Mucosa of descending colon (tissue), 3 donors: ENCODE measurements at places on chromosomes 5 and 9.

DNA sequence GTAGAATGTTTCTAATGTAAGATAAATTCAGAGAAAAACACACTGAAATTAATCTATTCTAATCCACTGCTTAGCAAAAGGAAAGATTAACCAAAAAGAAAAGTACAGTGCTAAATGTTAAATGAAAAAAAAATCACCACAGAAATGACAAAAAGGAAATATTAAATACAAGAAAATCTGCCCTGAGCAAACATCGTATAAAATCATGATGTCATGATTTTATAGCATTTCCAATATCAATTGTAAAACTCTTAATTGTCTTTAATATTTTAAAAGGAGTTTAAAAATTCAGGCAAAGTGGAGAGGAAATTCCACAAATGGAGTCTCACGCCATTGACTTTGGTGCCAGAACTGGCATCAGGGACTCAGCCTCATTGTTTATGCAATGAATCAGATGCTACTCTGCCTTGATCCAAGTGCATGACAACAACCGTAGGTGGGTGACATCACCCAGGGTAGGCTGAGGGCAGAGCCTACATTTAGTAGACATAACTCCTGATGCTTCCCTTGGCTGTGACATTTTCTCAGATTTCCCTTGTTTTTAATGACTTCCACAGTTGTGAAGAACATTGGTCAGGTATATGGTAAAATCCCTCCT lies 696.8 kb downstream of the SEMA5A start:
- DNase-seq: no peak

GRCh38 chr5:140146523-140146842 lies 20.7 kb downstream of the IGIP start:
- DNase-seq: no peak

- DNase-seq: no peak
These were observed 31.4 kb downstream of the CHSY3 start for GRCh38 chr5:129935626-129936025.

- no peak for DNase-seq
These were observed 159.3 kb downstream of the DMAC1 start for GRCh38 chr9:7640231-7640630.

DNA sequence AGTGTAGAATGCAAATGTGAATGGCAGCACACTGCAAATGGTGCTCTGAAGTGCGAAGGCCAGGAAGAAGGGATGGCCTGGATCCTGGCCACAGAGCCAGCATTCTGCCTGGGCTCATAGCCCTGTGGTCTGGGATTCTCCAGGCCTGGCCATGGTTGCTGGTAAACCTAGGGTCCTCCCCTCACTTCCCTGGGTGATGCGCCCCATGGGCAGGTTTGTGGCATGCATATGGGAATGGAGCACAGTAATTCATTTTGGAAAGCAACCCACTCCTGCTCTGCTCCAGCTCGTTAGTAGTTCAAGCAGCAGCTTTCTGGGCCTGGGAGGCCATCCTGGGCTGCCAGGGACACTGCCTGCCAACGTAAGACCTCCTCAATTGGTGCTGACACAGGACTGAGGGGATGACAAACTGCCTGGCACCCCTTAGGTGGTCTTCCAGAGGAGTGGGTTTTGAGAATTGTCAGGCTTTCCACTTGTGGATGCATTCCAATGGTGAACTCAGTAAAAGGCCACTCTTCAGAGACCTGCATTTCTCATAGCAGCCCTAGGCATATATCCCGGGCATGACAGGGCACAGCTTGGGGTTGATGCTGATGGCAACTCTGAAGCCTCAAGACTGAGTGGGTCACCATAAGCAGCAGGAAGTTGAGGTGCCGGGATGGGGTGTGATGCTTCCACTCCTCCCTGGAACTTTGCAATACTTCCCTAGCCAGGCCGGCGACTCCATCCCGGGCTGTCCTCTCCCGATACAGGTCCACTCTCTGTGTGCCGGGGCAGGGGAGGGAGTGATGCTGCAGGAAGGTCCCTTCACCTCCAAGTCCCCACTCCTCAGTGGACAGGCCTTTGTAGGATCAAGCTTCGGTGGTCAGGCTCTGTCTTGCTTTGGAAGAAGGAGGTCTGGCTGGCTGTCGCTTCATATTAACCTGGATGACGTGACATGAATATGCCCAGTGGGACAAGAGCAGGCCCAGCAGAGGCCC lies 1.2 kb upstream of the SLC25A48 start:
- DNase-seq: no peak

GRCh38 chr9:90107040-90107725 lies 502.4 kb downstream of the GADD45G start:
- no peak for DNase-seq

DNA sequence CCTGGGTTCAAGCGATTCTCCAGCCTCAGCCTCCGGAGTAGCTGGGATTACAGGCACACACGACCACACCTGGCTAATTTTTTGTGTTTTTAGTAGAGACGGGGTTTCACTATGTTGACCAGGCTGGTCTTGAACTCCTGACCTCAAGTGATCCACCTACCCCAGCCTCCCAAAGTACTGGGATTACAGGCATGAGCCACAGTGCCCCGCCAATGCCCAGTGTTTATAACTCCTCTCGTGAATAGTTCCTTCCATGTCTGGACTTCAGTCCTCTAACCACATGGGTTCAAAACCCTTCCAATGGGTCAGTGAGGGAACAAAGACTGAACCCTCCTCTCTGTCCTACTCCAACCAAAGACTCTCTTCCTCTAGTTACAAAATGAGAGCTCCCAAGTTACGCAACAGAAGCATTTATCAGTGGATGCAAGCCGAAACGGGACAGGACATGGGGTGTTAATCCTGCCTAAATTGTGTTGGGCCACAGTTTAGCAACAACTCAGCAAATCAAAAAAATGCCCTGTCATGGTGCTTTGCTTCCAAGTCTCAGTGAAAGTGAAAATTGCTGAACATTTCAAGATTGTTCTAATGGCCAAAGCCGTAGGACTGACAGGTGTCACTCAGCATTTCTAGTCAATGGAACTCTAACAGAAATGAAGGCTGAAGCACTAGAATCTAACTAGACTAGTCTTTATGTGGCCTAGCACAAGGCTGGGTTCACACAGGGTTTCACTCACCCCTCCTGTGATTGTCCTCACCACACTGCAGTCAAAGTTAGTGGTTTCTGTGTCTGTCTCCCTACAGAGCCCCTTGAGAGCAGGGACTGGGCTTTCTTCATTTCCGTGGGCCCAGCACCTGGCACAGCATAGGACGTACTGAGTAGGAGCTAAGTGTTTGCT lies 3.2 kb upstream of the TMEM245 start:
- DNase-seq: no peak

GRCh38 chr5:93100428-93100827 lies 480.6 kb downstream of the NR2F1-AS1 start:
- no peak for DNase-seq

DNA sequence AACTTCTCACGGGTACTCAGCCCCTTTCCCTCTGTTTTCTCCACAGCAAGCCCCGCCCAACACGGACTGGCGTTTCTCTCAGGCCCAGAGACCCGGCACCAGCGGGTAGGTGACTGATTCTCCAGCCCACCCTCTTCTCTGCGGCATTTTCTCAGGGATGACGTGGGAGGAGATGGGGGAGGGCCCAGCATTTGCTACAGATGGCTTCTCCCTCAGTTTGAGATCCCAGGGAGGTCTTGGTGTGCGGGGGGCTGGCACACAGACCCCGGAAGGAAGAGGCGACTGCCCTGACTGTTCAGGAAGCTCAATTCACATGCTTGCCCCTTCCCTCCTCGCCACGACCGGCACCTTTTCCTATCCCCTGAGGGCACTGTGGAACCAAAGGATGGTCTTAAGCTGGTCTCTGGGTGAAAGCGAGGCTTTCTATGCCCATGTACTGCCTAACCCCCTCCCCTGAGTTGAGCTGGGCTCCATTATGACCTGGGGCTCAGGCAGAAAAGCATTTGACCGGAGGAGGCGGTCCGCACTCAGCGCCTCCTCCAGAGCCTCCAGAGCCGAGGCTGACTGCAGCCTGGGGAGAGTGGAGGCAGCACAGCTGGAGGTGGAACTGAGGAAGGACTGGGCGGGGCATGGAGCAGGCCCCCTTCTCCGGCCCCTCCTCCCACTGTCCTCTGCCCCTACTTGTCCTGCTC lies 6.0 kb downstream of the PCDHGC5 start:
- no peak for DNase-seq

DNA sequence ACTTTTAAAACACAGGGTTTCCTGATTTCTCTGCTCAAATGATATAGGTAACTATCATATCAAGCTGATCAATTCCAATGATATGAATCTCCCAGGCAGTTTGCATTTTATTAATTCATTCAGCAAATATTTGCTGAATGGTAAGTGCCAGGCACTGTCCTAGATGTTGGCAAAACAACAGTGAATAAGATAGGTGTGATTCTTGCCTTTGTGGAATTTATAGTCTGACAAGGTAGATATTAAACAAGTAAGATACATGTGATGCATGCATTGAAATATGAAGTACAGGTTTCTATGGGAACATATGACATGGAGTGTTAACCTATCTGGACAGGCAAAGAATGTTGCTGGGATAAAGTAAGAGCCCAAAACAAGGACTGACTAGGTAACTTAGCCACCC lies 231.8 kb upstream of the DAB2 start:
- no peak for DNase-seq

DNA sequence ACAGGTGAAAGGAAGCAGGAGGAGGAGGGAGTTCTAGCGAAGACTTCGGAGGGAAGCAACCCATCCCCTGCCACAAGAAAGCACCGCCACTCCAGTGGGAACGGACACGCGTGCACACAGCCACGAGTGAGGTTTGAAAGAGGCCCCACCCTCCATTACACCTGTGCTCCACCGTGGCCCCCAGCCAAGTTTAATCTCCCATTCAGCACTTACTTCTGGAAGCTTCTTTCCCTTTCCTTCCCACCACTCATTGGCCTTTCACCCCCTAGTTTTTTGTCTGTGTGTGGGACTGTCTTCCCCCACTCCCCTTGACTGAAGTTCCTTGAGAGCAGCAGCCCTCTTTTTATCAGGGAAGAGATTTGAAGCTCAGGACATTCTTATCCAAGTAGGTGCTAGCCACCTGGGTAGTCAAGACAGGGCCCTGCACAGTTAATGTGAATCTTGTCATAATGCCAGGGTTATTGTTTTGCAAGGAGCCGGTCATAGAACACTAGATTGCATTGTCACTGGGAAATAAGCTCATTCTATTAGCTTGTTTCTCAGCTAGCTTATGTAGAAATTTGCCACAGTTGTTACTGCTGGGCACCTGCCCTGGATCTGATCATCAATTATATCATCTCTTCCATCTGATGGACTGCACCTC lies 256.0 kb downstream of the DOCK8 start:
- DNase-seq: peak; percentile 65

- no peak for DNase-seq
These were observed 27.9 kb upstream of the KLF9 start for GRCh38 chr9:70442328-70442848.

DNA sequence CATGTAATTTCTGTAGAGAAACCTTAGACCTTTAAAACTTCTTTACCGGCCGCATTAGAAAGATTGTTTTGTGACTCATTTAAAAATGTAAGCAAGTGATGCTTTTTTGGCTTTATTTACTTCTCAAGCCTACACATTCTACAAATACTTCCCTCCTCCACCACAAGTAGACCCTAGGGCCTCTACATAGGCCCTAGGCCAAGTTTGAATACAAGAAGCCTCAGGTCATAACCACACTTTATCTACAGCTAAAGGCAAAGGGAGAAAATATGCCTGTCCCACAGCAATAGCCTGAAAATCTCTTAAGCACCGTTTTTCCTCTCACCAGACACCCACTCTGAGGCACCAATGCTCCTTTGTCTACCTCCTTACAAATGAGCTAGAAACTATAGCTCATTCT lies 53.9 kb downstream of the CSNK1A1 start:
- DNase-seq: no peak

- no peak for DNase-seq
These were observed 462.9 kb downstream of the BNC2 start for GRCh38 chr9:16407617-16408016.

- no peak for DNase-seq
These were observed 78.6 kb downstream of the CFAP77 start for GRCh38 chr9:132488626-132489025.

GRCh38 chr5:35979715-35980114 lies 11.5 kb downstream of the UGT3A1 start:
- DNase-seq: no peak

DNA sequence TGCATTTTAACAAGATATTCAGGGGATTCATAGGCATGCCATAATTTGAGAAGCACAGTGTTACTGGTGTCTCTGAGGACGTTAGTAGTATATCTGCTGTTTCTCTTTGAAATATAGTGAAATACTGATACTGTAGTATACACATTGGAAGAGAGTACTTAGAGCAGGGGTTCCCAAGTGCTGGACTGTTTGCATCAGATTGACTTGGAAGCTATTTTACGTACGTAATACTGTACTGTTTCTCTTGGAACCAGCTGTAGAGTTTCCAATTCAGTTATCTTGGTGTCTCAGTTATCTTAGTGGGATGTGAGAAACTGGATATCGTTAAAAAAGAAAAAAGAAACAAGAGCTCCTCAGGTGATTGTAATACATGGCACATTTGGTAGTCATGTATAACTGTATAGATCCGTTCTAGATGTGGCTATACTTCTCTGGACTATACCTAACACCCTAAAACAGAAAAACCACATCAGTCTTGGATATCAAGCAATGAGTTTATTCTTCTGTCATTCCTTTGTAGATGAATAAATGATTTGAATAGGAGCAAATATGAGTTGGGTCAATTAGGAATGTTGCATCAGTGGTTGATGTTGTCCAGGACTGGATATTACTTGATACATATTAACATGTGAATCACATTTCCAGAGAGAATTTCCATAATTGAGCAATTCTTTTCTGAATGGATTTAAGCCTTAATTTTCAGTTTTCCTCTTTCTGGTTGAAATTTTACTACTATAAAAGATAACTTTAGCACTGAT lies 33.4 kb downstream of the PRRC1 start:
- DNase-seq: no peak

DNA sequence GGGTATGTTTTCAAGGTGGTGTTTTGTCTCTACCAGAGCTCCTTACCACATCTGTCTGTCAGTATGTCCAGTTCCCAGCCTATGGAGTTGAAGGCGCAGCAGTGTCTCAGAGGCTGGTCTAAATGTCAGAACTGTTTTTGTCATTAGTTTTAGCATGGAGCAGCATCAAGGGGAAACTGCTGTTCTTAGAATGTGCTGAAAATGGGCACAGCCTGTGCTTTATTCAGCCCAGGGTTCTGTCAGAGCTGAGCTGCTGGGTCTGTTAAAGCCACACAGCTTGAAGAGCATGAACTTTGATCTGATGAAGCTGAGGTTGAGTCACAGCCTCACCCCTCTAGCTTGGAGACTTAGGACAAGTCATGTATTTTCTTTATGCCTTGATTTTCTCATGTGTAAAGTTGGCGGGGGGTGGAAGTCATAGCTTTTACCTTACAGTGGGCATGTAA lies 71.9 kb downstream of the RALGPS1 start:
- DNase-seq: no peak

- no peak for DNase-seq
These were observed 385.2 kb upstream of the SEMA6A start for GRCh38 chr5:116959843-116960242.

- DNase-seq: peak; percentile 20
These were observed 10.6 kb downstream of the ACSL6 start for GRCh38 chr5:132000677-132001453.

- no peak for DNase-seq
These were observed 48.3 kb downstream of the FAM78A start for GRCh38 chr9:131227959-131228460.

- DNase-seq: peak; percentile 61
These were observed at the start of gene DRD1 for GRCh38 chr5:175444060-175444904. TSS of gene DRD1 (minus strand) at chr5:175444182. CDS start at chr5:175443099, 1,083 bp downstream.
